ENCODE measurements at places on chromosomes 5 and 9.

DNA sequence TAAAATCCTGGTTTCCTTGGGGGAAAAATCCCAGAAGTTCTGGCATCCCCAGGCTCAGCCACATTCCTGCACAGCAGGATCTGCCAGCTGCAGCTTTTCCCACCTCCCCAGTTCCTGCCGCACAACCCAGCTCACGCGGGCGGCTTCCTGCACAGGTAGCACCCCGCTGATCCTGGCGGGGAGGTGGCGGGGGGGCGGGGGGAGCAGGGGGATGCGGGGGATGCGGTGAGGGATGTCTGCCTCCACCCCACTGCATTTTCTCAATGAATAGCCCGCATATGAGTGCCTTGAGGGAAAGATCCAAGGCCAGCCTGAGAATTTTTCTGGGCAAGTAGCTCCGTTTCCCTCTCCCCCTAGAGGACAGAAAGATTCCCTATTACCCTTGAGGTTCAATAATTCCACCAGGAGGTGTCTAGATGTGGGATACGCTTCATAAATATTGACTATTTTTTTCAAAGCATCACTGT, 21.1 kb downstream of the GFPT2 start:
- DNase-seq, result no peak

DNA sequence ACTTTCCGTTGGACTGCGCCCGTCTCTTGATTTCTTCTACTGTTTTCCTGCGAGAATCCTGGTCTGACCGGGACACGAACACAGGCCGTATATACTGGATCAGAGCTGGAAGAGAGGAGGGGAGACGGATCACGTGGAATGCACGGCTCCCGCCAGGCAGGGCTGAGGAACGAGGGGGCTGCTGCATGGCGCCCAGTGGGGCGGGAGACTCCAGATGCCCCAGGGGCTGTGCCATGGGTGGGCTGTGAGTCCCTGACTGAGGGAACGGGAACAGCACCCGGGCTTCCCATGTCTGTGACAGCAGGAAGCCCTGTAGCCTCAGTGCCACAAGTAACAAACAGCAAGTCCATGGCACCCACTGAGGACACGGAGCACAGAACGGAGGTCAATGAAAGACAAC, 34.0 kb downstream of the LPCAT1 start:
- no peak for DNase-seq

DNA sequence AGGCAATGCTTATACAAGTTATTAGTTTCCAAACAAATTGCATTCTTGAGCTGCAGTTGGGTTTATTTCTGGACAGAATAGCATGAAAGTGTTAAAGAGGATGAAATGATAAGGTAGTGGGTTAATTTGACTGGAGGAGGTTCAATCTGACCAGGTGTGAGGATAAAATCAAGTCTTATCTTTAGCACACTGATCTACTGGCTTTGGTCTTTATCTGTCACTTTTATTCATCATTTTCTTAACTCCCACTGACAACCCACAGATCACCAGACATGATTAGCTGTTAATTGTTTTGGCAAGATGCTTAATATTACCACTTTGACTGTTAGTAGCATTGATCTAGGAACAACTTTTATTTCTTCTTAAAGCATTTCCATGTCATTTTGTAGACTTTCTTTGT, 74.4 kb upstream of the CNTLN start:
- DNase-seq, result no peak

DNA sequence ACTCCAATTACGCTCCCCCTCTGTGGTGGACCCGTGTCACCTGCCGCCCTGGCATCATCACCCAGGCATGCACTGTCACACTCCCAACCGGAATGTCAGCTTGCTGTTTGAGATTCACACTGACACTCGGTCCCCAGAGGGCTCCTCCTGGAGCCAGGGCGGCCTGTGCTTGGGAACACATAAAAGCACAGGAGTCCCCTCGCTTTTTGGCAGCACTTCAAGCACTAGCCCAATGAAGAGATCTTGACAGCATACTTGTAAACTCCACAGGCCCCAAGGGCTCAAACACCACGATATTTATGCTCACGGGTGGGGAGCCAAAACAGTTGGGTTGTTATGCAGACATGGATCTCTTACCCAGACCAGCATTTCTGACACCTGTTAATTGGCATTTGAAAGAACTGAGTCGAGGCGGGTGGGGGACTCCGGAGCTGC, 90.8 kb upstream of the EGFLAM start:
- no peak for DNase-seq

DNA sequence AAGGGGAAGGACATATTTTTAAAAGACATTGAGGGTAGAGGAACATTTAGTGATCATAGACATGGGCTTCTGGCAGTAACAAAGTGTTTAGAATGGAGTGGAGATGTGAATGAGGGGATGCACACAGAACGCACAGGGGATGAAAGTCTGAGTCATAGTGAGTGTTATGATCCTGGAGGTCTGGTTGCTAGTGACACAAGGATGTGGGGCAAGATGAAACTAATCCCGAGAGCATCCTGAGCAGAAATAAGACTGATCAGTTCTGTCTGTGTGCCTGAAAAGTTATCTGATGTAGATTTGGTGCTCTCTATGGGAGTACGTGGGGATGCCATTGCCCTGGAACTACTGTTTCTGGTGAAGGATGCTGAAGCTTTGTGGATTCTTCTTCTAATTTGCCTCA, 141.1 kb downstream of the CHSY3 start:
- no peak for DNase-seq

GRCh38 chr9:114315723-114316363, 7.1 kb upstream of the ORM1 start:
- no peak for DNase-seq

- DNase-seq, result no peak
These were observed 9.6 kb downstream of the EPB41L4B start for GRCh38 chr9:109311286-109311685.

DNA sequence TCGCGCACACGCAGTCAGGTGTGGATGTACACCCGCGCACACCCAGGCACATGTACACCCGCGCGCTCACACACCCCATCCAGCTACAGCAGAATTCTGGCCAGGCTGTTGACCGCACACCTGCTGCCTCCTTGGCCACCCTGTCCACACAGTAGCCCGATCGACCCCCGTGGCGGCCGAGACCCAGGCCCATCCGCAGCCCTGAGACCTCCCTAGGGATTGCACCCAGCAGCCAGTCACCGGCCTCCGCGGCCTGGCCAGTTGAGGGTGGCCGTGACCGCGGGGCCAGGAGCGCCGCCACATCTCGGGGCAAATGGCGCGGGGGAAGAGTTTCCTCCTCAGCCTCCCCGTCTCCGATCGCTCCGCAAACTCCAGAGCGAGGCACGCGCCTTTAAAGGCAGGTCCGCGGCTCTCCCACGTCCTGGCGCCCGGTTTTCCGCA, 774 bp upstream of the ADAMTS16 start:
- no peak for DNase-seq

DNA sequence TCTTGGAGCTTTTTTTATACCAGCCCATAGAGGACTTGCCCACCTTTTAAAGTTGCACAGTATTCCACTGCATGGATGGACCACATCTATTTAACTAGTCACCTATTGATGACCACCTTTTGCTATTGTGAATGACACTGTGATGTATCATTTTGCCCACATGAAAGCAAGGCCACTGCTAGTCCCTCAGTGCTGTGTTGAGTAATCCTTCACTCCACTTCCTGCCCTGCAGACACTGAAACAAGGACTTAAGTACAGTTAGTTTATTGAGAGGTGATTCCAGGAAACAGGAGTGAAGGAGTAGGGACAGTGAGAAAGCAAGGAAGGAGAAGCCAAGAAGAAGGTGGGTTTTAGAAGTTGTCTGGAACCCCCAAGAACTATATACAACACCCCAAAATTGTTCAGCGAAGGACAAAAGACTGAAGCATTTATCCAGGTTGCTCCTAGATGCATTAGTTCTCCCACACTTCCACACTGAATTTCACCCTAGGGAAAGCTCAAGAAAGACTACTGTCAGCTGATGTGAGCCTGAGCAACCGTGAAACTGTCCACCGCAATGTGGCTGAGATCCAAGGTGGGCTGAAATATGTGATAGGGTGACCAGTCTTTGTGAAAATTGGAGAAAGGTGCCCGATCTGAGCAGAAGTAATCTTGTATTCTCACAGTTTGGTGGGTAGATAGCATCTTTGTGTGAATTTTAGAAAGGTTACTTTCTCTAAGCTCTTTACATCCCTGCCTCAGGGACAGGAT, 45.2 kb upstream of the ANKRD31 start:
- DNase-seq, result no peak

DNA sequence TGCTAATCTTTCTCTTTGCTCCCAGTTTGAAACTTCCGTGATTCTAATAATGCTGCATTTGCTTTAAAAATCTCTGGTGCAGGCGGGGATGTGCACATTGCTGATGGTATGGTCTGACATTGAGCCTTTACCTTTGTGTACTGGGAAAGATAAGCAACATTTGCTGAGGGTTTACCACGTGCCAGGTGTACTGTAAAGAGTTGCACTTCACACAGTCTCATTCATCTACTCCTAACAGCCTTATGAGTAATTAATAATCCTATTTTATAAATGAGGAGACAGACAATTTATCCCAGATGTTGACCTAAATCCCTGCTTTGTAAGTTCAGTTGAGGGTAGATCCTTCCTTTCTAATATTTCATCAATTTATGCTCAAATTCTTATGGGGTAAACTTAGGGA, 726 bp upstream of the ADGRV1 start:
- DNase-seq, result no peak

- no peak for DNase-seq
These were observed 446.1 kb downstream of the ANXA1 start for GRCh38 chr9:73597771-73598170.

- DNase-seq, result no peak
These were observed 3.0 kb downstream of the GOLM1 start for GRCh38 chr9:86096386-86096785.

DNA sequence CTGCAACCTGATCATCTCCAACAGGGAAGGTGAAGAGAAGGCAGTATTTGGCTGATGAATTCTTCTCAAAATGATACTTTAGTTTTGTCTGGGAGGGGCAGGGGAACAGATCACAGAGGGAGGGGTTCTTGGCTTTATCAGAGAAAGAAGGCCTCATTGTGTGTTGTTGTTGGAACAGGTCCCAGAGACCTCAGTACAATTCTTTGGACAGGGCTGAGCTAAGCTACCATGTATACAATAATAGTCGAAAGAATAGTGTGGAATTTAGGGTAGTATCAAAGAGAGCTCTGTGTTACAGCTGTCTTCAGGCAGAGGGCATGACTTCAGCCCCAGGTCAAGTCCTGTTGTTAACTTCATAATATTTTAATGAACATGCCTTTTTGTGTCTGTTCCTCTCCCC, 39.9 kb downstream of the ARHGAP26 start:
- DNase-seq, result no peak

GRCh38 chr5:157669701-157670097, 1.6 kb upstream of the C5orf52 start:
- no peak for DNase-seq

DNA sequence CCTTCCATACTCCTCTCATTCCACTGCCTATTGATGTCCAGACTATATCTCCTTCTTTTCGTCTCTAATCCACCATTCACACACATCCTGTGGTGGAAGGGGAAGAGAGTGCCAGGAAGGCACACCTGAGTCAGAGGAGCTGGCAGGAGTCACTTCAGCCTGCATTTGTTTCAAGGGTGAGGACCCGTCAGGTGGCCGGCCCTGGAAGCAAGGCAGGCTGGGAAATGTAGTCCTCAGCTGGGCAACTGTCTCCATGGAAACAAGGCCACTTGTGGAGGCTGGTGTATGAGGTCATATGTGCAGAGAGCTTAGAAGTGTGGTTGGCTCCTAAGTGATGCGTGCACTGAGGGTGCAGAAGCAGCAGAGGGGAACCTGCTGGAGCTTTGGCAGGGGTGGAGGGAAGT, 278.4 kb downstream of the NSG2 start:
- no peak for DNase-seq

- no peak for DNase-seq
These were observed 71.5 kb downstream of the WNK2 start for GRCh38 chr9:93255494-93255867.

GRCh38 chr5:130112246-130112645, 208.0 kb downstream of the CHSY3 start:
- DNase-seq, result peak; percentile 24

- no peak for DNase-seq
These were observed 410.8 kb downstream of the CETN3 start for GRCh38 chr5:89998519-89999305.

DNA sequence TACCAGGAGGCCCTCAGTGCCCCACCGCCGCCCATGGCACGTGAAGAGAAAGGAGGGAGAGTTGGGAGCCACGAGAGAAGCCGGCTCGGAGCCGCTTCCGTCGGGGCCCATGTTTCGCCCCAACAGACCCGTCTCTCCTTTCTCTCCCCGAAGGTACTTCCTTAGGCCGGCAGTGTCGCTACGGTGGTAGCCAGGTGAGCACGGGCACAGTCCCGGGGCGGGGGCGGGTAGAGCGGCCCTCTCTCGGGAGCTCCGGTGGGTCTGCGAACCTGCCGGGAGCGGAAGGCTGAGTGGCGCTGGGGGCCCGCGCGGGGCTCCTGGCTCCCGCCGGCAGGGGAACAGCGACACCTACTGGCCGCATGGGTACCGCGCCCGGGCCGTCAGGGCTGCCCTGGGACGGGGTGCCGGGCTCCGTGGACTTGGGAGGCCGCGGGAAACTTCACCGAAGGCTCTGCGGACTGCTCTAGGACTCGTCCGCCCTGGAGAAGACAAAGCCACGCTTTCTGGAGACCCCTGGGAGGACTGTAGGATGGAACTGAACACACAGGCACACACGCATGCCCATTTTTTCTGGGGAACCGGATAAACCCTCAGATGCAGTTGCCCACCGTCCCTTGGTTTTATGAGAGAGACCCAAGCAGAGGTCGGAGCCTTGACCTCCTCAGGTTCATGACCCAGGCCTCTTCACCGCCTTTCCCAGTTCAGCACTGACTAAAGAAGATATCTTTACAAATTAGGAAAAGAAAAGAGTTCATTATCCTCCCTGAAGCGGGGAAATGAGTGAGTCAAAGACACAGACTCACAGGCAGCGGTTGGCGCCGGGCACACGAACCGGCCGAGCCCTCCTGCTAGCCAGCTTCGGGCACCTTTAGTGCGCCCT, 202.5 kb downstream of the MEF2C start:
- DNase-seq, result no peak

- DNase-seq, result no peak
These were observed 395.7 kb downstream of the TLE1 start for GRCh38 chr9:81293651-81294050.

GRCh38 chr9:107335331-107335730, 52.3 kb downstream of the RAD23B start:
- no peak for DNase-seq

- DNase-seq, result peak; percentile 59
These were observed 19.0 kb upstream of the PSIP1 start for GRCh38 chr9:15529566-15530324.

DNA sequence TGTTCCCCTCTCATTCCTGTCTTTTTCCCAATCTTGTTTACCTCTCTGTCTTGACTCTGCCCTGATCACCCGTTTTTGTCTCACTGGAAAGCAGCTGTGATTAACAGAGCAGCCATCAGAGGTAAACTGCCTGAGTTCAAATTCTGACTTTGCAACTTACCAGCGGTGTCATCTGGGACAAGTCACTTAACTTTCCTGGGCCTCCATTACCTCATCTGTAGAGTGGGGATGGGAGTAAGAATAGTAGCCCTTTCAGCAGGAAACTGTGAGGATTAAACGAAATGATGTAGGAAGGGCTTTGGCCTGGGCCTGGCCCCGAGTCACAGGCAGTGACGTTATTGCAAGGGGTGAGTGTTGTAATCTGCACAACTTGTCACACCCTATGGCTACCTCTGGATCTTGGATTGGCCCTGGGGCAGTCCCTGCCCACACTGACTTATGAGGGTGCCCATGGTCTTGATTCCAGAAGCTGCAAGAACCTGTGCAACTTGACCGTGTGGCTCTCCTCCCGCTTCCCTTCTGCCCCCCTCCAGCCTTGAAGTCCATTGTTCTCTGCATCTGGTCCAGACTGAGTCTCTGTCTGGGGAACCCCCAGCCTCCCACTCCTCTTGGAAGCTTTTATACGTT, 657 bp upstream of the PCDH12 start:
- DNase-seq, result no peak

- no peak for DNase-seq
These were observed 640 bp downstream of the TRIM32 start for GRCh38 chr9:116687754-116688135.

All from GM12864 (cell line).